ENCODE measurements at places on chromosomes 3 and 15.

DNA sequence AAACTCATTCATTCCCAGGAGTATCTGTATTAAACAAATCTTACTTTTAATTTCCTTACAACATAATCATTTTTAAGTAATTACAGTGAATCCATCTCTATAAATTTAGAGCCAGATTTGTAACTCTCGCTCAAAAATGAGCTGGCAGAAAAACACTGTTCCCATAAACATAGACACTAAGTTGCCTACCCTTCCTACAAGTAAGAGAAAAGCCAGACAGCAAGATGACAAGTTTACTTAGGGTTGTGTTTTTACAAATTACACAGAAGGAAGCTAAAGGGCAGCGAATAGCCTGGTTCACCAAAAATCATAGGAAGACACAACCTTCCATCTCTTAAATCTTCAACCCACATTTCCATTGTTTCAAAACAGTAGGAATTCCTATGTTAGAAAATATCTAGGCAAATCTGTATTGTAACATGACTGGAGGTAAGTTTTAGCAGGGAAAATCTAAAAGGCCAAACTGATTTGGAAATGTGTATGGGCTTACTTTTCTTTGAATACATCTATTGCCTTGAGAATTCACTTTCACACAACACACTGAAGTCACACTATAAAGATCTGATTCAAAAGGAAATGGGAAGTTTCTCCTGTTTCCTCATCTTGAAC, 21.7 kb downstream of the HERC1 start:
- DNase-seq, result no peak

GRCh38 chr15:89614164-89614563, 38.9 kb downstream of the TICRR start:
- no peak for DNase-seq

- no peak for DNase-seq
Observed at GRCh38 chr3:5116538-5116937, 5.6 kb upstream of the ARL8B start.

DNA sequence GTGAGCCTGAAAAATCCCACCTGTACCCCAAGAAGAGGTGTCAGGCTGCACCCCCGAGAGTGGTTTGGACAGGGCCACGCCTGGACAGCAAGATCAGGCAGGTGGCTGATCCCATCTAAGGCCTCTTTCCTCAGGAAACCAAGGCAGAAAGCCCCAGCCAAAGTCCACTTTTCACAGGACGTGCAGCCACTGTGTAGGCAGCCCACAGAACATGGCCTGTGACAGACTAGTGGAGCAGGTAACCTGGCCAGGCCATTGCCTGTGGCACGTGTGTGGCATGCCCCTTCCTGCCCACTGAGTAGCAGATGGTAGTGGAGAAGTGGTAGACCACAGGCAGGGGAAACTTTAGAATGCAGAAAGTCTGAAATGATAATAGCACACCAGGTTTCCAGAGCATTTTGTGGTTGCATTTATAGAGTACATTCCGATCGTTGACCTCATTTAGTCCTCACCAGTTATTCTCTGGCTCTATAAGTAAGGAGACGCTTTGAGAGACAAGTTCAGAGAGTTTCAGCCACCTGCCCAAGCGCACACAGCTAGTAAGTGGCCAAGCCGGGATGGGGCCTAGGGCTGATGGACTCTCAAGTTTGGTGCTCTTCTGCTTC, 68.7 kb downstream of the AAGAB start:
- DNase-seq, result no peak

GRCh38 chr3:127363171-127363570, 75.3 kb upstream of the PRR20G start:
- no peak for DNase-seq

DNA sequence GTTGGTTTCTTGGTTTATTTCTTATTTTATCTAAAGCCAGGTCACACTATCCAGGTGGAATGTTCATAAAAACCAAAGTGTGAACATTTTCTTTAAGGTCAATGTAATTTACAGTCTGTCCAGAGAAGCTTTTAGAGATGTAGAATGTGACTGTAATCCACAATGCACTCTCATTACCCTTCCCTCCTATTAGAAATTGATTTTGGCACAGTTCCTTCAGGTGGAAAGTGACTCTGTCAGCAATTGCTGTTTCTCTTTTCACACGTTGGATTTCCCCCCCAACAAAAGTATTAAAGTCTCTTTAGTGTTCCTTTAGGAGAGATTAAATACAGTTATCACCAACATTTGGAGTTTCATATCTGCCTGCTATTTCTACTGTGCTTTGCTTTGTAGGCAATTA, 31.6 kb upstream of the COPB2 start:
- no peak for DNase-seq

- peak; percentile 34 for DNase-seq
Observed at GRCh38 chr3:125643172-125643571, 47.9 kb upstream of the OSBPL11 start.

- no peak for DNase-seq
Observed at GRCh38 chr15:58918239-58918638, 15.2 kb downstream of the SLTM start.

DNA sequence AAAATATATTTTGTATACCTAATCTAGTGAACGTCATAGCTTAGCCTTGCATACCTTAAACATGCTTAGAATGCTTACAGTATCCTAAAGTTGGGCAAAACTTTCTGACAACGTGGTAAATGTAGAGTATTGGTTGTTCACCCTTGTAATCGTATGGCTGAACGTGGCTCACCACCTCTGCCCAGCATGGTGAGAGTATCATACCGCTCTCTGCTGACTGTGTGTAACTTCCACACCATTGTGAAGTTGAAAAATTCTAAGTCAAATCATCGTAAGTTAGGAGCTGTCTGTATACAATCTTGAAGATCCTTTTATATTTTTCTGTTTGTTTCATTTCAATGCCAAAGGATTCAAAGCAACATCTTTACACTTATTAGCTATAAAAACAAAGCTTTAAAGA, 63.5 kb upstream of the TRPC1 start:
- DNase-seq, result no peak

DNA sequence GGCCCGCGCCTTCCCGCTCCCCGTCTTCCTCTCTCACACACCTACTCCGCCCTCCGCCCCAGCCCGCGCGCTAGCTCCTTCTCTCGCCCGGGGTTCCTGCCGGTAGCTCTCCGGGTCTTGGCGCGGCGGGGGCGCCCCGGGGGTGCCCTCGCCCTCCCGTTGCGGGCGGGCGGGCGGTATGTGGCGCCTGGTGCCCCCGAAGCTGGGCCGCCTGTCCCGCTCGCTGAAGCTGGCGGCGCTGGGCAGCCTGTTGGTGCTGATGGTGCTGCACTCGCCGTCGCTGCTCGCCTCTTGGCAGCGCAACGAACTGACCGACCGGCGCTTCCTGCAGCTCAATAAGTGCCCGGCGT, 507 bp downstream of the DIPK2A start:
- DNase-seq, result no peak

- DNase-seq, result no peak
Observed at GRCh38 chr3:127606981-127607595, 8.9 kb downstream of the MCM2 start.

GRCh38 chr15:92062505-92062904, 209.0 kb downstream of the SLCO3A1 start:
- no peak for DNase-seq

- DNase-seq, result no peak
Observed at GRCh38 chr3:131883086-131883485, 151.7 kb downstream of the CPNE4 start.

Measured in retinal pigment epithelial cell (primary cell).